ENCODE measurements at places on chromosomes 16 and 17.

GRCh38 chr17:77881545-77881944 is 77.0 kb upstream of the TNRC6C start:
- no peaks in the 10 kb centered on the region for H3K36me3 ChIP-seq
- peak overlapping the region; percentile 40 for H3K27ac ChIP-seq
- peaks cover 39% of the 10 kb centered on the region for H3K4me1 ChIP-seq
- no peak overlapping the region for H3K4me3 ChIP-seq
- DNase-seq, result peak; percentile 94
- H3K27me3 ChIP-seq, result peaks cover 3% of the 10 kb centered on the region

DNA sequence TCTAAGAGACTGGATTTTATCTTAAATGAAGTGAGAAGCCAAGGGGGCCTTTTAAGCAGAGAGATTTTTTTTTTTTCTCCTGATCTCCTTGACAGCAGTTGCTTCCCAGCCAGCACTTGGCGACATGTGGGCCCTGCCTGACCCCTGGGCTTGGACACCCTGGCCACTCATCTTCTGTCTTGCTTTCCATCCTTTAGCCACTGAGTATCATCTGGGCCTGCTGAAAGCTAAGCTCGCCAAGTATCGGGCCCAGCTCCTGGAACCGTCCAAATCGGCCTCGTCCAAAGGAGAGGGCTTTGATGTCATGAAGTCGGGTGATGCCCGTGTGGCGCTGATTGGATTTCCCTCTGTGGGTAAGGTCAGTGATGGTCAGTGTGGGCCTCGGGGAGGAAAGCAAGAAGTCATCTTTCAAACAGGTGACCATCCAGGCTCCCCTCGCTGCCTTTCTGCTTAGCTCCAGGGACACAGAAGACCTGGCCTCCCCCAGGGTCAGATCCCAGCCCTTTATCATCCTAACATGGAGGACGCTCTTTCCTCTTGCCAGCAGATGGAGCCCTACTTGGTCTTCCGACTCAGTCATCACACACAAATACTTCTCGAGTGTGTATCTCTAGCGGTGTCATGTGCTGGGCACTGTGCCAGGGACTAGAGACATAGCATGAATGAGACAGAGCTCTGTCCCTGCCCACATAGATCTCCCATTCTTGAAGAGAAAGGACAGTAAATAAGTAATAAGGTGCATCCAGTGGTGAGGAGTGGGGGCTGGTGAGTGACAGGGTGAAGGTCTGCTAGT is 6.1 kb downstream of the DRG2 start:
- DNase-seq, result no peak
- no peaks in the 10 kb centered on the region for H3K27me3 ChIP-seq
- H3K27ac ChIP-seq, result no peak overlapping the region
- no peak overlapping the region for H3K4me3 ChIP-seq
- peaks cover 9% of the 10 kb centered on the region for H3K4me1 ChIP-seq

DNA sequence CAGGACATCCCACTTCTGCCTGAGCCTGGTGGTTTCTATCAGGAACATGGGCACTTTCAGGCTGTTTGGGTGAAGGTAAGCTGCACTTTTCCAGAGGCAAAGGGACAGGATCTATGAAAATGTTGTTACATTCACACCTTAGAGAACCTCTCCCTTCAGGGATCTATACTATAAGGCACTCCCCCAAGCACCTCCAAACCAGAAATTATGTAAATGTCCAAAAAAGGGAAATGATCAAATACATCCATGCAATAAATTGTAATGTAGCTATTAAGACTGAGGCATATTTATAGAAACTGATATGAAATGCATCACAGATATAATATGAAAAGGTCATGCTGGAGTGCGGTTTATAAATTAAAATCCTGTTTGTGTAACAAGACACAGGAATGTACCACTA is 23.3 kb upstream of the COG7 start:
- no peak for DNase-seq
- no peak overlapping the region for H3K27ac ChIP-seq
- no peaks in the 10 kb centered on the region for H3K27me3 ChIP-seq
- H3K36me3 ChIP-seq, result peaks cover 96% of the 10 kb centered on the region

DNA sequence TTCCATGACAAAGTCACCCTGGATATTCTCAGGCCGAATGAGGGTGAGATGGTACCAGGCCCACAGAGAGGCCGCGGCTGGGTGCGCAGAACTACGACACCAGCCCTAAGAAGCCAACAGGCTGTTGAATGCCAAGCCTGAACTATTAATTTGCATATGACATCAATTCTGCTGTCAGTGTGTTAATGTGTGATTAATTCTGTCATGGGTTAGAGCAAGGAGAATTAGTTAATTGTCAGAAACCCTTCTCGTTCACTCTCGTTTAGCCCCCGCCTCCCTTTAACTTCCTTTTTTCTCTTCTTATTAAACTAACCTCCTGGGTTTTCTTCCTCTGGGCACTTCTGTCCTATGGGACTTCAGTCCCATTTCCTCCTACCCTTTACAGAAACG is 123.4 kb downstream of the ZFHX3 start:
- no peaks in the 10 kb centered on the region for H3K27me3 ChIP-seq
- H3K4me3 ChIP-seq, result no peak overlapping the region
- H3K27ac ChIP-seq, result no peak overlapping the region
- no peak for DNase-seq
- H3K4me1 ChIP-seq, result peaks cover 30% of the 10 kb centered on the region

- no peaks in the 10 kb centered on the region for H3K27me3 ChIP-seq
- H3K36me3 ChIP-seq, result peaks cover 48% of the 10 kb centered on the region
- no peak for DNase-seq
- no peaks in the 10 kb centered on the region for H3K4me1 ChIP-seq
- H3K27ac ChIP-seq, result no peak overlapping the region
These were observed 38.1 kb downstream of the PHKB start for GRCh38 chr16:47499080-47499699.

- H3K27ac ChIP-seq, result peak overlapping the region; percentile 78
- H3K36me3 ChIP-seq, result no peaks in the 10 kb centered on the region
- peak overlapping the region; percentile 77 for H3K4me3 ChIP-seq
- H3K27me3 ChIP-seq, result no peaks in the 10 kb centered on the region
These were observed 676 bp downstream of the CPD start for GRCh38 chr17:30379303-30379902.

GRCh38 chr16:22337849-22338635 is 36.4 kb downstream of the CDR2 start:
- H3K27ac ChIP-seq, result no peak overlapping the region
- no peak overlapping the region for H3K4me3 ChIP-seq
- no peaks in the 10 kb centered on the region for H3K4me1 ChIP-seq
- H3K27me3 ChIP-seq, result no peaks in the 10 kb centered on the region
- peaks cover 36% of the 10 kb centered on the region for H3K36me3 ChIP-seq
- no peak for DNase-seq

GRCh38 chr17:12896180-12896785 is 107.0 kb downstream of the ARHGAP44 start:
- no peak for DNase-seq
- H3K4me3 ChIP-seq, result no peak overlapping the region
- no peak overlapping the region for H3K27ac ChIP-seq
- no peaks in the 10 kb centered on the region for H3K36me3 ChIP-seq
- H3K4me1 ChIP-seq, result no peaks in the 10 kb centered on the region

DNA sequence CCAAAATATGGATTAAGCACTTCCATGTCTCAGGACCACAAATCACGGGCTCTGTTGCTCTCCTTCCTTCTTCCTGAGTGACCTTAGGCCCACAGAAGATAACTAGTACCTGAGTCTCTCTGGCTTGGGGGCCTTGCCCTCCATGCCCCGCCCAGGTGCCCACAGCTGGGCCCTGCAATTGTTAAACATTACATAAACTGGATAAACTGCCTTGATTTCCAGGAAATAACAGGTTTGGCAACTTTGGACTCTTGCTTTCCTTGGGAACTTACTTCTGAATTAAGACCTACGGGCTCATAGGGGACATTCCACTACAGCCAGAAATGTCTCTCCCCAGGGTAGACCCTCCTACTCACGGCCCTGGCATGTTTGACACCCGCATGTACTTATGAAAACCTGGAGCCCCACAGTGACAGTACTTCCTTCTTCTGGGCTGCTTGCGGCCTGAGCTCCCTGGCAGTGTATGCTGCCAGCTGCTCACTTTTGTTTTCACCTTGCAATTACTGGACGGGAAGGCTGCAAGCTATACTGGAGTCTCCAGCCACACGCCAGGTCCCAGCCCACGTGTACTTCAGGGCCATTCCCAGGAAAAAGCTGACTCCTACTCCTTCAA is 2.3 kb upstream of the UBALD2 start:
- peak; percentile 56 for DNase-seq
- no peaks in the 10 kb centered on the region for H3K36me3 ChIP-seq
- H3K4me3 ChIP-seq, result no peak overlapping the region
- no peaks in the 10 kb centered on the region for H3K27me3 ChIP-seq

DNA sequence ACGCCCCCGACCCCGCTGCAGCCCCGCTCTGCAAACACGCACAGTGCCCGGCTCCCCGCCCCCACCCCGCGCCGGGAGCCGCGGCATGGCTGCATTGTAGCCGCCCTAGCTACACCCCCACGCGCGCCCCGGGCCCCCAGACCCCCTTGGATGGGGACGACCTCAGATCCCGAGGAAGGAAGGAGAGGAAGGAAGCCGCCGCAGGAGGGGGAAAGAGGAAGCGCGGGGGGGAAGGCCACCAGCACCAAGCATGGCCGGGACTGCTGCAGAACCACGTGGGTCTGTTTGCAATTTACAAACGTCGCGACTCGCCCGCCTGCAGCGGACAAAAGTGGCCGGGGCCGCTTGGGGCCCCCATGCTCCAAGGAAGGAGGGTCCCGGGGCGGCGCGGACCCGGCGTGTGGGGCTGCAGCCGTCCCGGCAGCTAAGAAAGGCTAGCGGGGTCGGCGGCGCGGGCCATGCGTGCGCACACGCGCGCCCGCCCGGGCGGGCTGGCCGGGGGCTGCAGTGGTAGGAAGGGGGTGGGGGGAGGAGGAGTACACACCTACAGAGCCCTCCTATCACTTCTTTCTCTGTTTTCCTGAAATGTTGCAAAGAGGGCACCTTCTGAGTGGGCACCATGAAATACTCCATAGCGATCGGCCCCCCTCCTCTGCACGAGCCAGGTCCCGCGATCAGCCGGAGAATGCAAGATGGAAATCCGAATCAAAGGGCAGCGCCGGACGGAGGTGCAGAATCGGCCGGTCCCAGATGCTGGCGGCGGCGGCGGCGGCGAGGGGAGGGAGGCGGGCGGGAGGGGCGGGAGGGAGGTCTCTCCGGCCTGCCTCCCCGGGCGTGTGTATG is 488 bp downstream of the TFAP4 start:
- H3K36me3 ChIP-seq, result no peaks in the 10 kb centered on the region
- H3K4me3 ChIP-seq, result peak overlapping the region; percentile 98
- no peaks in the 10 kb centered on the region for H3K27me3 ChIP-seq
- DNase-seq, result peak; percentile 78

DNA sequence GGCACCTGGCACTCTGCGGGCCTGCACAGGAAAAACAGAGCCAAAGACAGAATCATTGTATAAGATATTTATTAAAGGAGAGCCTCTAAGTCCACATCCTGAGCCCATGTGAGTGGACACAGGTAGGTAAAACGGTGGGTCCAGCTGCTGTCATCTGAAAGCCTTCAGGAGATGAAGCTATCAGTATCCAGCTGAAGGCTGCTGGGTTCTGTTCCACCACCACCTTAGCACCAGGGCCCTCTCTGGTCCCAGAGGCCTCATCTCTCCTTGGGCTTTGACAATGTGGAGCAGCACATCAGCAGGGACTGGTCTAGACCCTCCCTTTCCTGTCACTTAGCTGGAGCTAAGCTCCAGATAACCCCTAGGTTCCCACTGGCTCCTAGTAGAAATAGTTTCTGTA is 7.3 kb downstream of the TMEM106A start:
- no peak overlapping the region for H3K4me3 ChIP-seq
- H3K27me3 ChIP-seq, result no peaks in the 10 kb centered on the region
- no peak overlapping the region for H3K27ac ChIP-seq
- H3K4me1 ChIP-seq, result no peaks in the 10 kb centered on the region

DNA sequence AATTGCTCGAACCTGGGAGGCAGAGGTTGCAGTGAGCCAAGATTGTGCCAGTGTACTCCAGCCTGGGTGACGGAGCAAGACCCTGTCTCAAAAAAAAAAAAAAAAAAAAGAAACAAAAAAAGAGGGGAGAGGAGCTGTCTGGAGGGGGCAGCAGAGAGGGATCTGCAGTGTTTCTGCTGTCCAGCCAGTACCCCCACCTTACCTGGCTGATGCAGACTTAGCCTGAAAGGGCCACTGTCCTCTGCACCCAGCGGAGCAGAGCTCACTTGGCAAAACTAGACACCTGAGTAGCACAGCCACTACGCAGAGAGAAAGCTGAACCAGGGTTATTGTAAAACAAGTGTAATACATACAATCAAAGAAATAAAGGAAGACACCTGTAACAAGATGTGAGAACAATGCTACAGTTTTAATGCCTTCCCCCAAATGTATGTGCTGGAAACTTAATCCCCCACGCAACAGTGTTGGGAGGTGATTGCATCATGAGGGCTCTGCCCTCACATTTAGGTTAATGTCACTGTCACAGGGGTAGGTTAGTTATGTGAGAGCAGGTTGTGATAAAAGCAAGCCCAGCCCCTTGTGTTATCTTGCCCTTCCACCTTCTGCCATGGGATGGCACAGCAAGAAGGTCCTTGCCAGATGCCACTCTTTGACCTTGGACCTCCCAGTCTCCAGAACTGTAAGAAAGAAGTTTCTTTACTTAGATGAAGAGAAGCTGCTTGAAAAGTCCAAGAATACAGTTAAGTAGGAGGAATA is 211.2 kb downstream of the RPTOR start:
- no peak for DNase-seq
- no peaks in the 10 kb centered on the region for H3K27me3 ChIP-seq
- H3K4me1 ChIP-seq, result peaks cover 27% of the 10 kb centered on the region
- no peak overlapping the region for H3K4me3 ChIP-seq
- H3K36me3 ChIP-seq, result peaks cover 20% of the 10 kb centered on the region
- no peak overlapping the region for H3K27ac ChIP-seq

- H3K27me3 ChIP-seq, result no peaks in the 10 kb centered on the region
- no peak overlapping the region for H3K27ac ChIP-seq
- H3K4me1 ChIP-seq, result peaks cover 15% of the 10 kb centered on the region
These were observed 4.6 kb upstream of the ICAM2 start for GRCh38 chr17:64024781-64025731.

DNA sequence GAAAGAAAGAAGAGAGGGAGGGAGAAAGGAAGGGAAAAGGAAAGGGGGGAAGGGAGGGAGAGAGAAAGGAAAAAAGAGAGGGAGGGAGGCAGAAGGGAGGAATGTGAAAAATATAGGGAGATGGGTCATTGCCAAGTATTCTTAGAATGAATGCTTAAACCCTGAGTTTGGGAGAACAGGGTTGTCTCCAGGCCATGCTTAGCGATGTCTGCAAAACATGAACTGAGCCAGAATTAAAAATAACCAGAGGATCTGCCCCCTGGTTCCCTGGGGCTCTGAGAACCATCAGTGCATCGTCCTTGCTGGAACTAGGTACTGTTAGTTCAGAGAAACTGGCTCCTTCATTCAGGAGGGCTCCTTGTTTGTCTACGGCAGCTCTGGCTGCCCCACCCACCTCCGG is 170.4 kb downstream of the IRX5 start:
- H3K27me3 ChIP-seq, result peaks cover 6% of the 10 kb centered on the region
- H3K27ac ChIP-seq, result no peak overlapping the region
- DNase-seq, result no peak
- H3K36me3 ChIP-seq, result no peaks in the 10 kb centered on the region
- H3K4me1 ChIP-seq, result no peaks in the 10 kb centered on the region

Measured in suprapubic skin (tissue), 4 donors.